Stimulated activated CD4-positive, alpha-beta T cell treated with anti-CD3 and anti-CD28 coated beads, Interleukin-15, amount 100 ng/mL, for 24 hours (primary cell): ENCODE measurements at places on chromosomes 6 and 20.

DNA sequence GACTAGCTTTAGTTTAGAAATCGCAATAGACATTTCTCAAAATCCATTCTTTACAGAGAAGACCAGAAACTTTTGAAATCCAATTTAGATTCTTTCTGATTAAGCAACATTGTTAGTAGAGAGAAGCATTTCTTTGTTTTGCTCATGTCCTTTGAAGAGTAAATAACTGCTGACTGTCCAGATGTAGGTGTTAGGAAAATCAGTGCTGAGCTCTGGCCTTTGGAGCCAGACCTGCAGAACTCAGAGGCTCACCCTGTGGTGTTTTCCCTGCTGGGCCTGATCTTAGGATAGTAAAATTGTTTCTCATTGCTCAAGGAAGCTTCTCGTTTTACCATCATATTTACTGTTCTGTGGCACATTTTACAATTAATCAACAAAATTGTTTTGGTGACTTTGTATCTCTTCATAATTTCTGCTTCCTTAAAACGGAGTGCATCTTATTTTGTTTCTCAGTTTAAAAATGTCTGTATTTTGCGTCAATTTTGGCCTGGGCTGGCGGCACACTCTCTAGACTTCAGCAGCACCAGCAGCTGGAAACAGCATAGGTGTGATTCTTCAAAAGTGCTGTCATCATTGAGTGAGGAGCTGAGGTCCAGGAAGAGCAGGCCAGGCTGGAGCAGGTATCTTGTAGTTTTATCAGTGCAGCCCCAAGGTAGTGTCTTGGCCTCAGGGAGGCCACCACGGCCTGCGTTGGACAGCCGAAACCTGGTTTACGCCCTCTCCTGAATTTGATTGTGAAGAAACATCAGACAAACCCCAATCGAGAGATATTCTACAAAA is 8.3 kb upstream of the ZDHHC14 start:
- DNase-seq, result no peak

- no peak for DNase-seq
Observed at GRCh38 chr20:47305667-47306066, 50.8 kb downstream of the ZMYND8 start.

- no peak for DNase-seq
Observed at GRCh38 chr6:127481628-127482027, 22.4 kb upstream of the KIAA0408 start.

DNA sequence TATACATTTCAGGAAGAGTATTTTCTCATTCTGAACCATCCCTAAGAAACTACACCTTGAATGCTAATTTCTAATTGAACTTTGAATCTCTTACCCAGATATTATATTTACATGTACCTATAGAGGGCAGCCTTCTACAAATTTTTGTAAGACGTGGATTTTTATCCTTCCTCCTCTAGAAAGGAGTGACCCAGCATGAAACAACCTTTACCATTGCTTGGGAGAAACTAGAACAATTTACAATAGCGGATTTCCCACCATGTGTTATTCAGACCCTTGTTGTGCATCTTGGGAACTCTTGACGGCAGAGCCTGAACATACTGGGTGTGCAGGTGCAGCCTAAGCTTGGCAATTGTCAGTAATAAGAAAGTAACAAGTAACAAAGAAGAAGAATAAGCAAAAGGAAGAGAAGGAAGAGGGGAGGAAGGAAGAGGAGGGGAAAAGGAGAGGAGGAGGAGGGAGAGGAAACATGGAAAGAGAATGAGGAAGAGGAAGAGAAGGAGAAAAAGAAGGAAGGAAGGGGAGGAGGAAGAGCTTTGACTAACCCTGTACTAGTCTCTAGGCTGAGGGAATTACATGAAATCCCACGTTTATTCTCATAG is 10.8 kb upstream of the TAAR1 start:
- no peak for DNase-seq

DNA sequence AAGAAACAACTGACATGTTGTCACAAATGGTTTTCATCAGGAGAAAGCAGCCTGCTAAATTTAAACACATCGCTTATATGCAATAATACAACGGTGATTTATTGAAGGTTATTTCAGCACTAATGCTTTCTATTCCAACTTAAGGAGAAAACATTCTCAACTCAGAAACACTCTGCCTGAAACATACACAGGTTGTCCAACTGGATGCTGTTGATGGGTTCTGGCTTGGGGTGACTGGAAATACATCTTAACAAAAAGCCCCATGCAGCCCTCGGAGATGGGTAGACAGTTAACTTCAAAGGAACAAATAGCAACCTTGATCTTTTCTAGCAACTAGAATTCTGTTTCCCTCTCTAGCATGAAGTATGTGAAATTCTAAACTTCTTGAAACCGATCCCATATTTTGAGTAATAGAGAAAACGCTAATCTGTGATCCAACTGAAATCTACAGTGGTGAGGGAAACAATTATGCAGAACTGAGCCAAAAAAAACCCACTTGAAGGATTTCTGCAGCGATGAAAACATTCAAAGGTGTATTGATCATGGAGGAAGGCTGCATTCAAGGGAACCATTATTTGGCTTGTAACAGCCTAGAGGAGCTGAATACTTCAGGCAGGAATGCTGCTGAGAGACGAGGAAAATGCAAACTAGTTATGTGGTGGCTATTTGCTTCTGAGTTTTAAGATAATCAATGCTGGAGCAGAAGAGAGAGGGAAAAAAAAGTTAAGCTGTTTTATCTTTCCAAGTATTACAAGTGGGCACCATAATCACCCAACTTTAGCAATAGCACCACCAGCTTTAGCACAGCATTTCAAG is 6.9 kb downstream of the ZMYND8 start:
- DNase-seq, result no peak
